ENCODE measurements at places on chromosomes 16 and 17.

- DNase-seq: no peak
These were observed 366.4 kb upstream of the ERCC4 start for GRCh38 chr16:13553453-13553985.

GRCh38 chr17:83151442-83152226 is 72.2 kb downstream of the METRNL start:
- DNase-seq: no peak

- DNase-seq: no peak
These were observed 15.0 kb upstream of the CMTM4 start for GRCh38 chr16:66711581-66711980.

DNA sequence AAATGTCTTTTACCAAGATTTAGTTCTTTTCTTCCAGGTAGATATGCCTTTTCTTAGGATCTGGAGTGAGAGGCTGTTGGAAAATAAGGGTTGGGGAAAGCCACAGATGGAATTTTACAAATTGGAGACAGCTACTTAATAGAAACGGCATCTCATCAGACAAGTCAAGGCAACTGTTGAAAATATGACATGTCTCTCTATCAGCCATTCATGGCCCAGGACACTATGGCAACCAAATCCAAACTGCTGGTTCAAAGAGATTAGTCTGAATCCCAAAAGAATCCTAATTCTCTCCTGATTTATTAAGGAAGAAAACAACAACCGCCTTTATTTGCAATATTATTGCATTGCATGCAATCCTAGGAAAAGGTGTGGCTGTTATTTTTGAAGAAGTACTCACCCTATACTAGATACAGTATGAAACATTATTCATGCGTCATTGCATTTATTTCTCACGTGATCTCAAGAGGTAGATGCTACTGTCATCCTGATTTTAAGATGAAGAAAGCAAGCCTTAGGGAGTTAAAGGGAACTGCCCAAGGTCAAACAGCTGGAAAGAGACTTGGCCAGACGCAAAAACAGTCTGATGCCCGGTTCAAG is 12.6 kb upstream of the CEP20 start:
- no peak for DNase-seq

GRCh38 chr17:49101054-49101534 is 31.5 kb upstream of the B4GALNT2 start:
- no peak for DNase-seq

- DNase-seq: no peak
These were observed 2.5 kb upstream of the ZNF423 start for GRCh38 chr16:49858200-49859124.

Data from Kasumi-1 (cell line).